Glutamatergic neuron (in vitro differentiated cells): ENCODE measurements at places on chromosomes 5 and 9.

DNA sequence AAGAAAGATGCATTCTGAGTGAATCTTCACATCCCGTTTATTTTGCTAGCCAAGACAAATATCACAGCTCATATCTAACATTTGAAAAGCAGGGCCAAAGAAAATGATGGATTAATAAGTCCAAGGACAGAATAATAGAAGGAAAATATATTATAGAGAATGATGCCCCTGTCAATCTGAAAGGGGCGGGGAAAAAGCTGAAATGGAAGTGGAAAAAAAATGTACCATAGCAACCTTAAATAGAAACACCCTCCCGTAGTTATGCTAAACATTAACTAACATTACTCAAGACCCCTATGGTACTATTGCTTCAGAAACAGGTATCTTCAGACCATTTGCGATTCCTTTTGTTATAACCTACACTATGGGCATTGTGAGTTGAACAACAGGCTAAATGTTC lies 67.7 kb upstream of the SMARCA2 start:
- DNase-seq = no peak

DNA sequence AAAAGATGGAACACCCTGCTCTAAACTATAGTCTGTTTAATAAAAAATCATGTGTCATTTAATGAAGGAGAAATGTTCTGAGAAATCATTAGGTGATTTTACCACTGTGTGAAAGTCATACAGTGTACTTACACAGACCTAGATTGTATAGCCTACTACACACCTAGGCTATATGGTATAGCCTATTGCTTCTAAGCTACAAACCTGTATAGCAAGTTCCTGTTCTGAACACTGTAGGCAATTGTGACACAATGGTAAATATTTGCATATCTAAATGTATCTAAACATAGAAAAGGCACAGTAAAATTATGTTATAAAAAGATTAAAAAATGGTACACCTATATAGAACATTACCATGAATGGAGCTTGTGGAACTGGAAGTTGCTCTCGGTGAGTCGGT lies 40.6 kb downstream of the EFNA5 start:
- no peak for DNase-seq

DNA sequence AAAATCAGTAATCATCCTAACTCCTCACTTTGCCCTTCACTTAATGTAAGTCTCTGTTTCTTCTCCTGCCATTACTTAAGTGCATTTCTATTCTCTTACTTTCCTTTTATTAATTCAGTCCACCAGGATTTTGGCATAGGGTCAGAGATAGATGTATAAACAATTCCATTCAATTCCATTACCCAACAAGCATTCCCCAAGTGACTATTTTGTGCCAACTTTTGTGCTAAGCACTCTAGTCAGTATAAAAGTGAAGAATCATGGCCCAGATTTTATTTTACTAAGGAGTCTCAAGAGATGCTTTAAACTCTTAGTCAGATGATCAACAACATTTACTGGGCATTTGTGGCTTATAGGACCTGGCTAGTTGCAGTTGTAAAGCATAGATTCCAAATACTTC lies 159.3 kb downstream of the DMAC1 start:
- no peak for DNase-seq

- DNase-seq = no peak
Observed at GRCh38 chr5:133942614-133943474, 25.6 kb downstream of the C5orf15 start.

DNA sequence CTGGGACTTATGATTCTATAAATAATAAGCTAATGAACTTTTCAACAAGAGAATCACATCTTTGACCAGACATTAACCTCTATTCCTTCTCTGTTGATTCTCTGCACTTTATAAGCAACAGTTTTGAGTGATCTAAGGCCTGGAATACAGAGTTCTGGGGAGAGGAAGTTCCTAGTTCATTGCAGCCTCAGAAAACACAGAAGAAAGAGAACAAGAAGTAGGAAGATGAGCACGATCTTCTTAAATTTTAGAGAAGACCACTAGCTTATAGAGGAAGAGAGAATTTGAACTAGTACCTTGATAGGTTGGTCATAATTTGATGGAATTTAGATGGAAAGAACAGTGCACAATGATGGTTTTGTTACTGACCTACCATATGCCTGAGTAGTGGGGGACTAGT lies 8.5 kb upstream of the C9orf72 start:
- DNase-seq = no peak

DNA sequence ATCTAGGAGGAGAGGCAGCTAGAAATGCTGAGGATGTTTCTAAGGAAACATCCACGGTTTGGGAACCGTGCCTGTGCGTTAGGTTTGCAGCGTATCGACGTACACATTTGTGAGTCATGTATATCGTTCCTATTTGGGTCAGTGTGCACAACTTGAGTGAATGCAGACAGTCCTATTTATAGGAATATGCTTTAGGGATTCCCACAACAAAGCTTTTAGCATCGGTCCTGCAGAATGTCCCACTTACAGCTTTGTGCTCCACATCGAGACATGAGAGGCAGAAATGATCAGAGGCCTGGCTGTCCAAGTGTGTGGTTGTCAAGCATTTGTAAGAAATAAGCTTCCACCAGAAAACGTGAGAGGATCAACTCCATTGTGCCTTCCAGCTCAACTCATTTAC lies 1282.7 kb upstream of the WWC1 start:
- DNase-seq = no peak

GRCh38 chr9:69081261-69081660 lies 45.7 kb downstream of the FXN start:
- DNase-seq = no peak

DNA sequence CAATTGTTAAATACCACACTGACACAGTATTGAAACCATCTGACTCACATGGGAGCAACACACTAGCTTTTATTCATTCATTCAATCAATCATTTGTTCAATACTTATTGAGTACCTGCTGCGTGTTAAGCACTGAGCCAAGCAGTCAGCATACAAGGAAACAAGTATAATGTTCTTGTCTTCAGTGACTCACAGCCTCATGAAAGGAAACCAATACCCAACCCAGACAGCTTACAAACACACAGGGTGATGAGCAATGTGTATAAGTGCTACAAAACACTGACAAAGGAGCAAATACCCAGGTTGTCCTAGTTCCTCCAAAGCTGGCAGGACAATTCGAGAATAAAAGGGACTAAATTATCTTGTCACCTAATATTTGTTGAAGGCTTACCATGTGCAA lies 67.6 kb upstream of the RASEF start:
- no peak for DNase-seq

- no peak for DNase-seq
Observed at GRCh38 chr9:33293782-33294181, 3.5 kb downstream of the NFX1 start.

- DNase-seq = no peak
Observed at GRCh38 chr9:37451628-37452027, 13.6 kb downstream of the ZBTB5 start.

GRCh38 chr5:88583471-88583870 lies 299.5 kb downstream of the MEF2C start:
- DNase-seq = no peak

DNA sequence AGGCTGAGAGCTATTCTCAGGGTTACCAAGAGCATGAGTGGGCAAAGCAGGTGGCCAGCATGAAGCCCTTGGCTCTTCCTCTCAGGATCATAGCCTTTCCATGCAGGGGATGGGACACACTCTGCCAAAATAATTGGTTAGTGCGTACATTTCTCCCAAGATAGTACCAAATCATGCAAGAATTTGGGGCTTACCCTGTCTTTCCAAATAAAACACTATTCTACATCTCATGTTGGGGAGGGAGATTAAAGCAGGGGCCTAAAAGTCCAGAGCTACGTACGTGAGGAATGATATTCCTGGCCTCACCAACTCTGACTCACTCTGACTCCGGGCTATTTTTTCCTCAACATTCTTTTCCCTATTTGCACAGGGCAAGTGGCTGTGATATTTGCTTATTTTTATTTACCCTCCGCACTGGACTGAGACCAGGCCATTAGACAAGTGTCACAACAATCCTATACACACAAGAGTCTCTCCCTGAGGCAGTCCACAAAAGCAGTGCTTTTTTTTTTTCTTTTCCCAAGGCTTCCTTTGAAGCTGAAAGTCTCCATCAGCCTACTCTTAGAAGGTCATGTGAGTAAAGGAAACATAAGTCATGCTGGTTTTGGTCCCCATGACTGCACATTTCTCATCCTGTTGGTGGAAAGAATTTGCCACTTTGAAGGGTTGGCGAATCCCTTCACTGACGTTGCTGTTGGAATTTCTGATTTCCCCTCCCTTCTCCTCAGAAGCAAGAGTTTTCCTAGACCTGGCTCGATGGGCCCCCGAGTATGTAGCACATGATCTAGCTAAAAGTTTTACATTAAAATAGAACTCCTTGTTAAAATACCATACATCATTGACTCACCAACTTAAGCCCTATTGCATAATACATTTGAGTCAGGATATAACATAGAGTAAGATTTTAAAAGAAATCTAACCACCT lies 40.0 kb downstream of the TMEM252 start:
- no peak for DNase-seq

GRCh38 chr9:22447618-22448305 lies 1.1 kb downstream of the DMRTA1 start:
- DNase-seq = no peak

GRCh38 chr5:174188295-174188694 lies 142.8 kb downstream of the NSG2 start:
- no peak for DNase-seq

DNA sequence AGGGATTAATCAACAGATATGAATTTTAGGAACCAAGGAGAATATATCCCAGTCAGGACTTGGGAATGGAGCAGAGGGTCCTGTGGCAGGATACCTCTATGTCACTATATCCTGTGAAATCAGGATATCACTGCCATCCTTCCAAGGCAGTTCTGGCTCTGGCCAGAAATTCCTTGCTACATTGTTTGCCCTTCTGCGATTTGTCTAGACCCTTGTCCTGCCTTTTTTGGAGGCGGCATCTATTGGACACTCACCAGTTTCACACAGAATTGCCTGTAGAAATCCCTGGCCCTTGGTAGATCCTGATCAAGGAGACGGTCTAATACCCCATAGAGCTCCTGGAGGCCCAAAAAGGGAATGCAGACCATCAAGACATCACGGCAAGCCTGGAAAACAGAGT lies 71.2 kb downstream of the MROH2B start:
- no peak for DNase-seq

GRCh38 chr5:148843510-148844318 lies 17.3 kb downstream of the ADRB2 start:
- no peak for DNase-seq

- DNase-seq = peak; percentile 88
Observed at GRCh38 chr9:88388203-88388885, at the start of gene SPIN1. Gene SPIN1 (plus strand): TSS chr9:88388444. CDS start chr9:88426540, 38,096 bp downstream.

DNA sequence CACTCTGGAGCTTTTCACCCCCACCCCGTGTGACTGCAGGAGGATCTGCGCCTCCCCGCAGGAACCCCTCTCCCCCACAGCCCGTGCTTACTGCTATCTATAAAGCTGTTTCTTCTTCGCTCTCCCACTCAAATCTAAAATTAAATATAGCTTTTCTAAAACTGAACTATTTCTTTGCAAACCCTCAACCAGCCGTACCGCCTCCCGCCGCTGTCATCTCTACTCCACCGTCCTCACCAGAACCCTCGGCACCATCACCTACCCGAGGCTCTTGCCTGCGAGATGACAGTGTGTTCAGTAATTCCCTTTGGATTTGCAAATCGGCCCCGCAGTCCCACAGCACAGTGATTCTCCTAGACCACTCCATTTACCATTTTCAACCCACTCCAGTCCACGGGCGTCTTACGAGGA lies 13.6 kb downstream of the LPCAT1 start:
- DNase-seq = peak; percentile 10

DNA sequence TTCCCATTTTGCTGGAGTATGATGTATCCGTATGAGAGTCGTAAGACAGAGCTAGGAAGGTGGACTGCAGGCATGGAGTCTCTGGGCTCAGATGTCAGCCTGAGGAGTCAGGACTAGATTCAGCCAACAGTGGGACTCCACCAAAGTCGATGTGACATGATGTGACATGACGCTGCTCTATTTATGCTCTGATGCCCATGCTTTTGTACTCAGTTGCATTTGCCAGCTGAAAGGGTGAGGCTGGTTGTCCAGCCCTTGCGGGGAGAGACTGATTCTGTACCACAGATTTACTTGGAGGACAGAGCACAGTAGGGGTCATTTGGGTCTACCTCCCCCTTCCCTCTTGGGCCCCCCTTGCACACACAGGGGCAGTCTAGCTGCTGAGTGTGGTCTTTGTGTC lies 88.5 kb upstream of the ATG10 start:
- DNase-seq = no peak

GRCh38 chr5:139268364-139269202 lies 25.0 kb upstream of the MATR3 start:
- no peak for DNase-seq

DNA sequence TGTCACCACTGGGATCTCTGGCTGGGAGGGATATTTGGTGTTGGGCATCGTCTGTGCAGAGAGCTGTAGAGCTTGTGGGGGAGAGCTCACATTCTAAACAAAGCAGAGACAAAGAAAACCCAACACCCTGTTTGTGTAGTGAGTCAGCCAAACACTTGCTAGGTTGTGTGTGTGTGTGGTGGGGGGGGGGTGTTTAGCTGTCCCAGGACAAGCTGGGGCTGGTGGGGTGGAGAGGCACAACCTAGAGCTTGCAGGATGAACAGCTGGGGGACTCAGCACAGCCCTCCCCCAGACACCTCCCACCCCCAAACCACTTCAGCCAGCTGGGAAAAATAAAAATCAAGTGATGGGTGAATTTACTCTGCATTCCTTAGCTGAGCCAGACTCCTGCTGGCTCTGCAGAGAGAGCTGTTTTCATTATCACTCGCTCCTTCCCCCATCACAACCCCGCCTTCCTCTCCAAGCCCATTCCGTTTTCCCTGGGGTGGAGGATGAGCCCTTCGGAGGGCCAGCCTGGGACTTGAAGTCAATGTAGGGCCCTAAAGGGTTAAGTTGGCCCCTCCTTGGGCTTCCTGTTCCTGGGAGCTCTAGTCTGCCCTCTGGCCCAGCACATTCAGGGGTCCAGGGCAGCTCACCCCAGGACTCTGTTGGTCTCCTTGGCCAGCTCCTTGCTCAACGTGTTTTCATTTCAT lies 2.6 kb downstream of the OLFML2A start:
- DNase-seq = no peak

DNA sequence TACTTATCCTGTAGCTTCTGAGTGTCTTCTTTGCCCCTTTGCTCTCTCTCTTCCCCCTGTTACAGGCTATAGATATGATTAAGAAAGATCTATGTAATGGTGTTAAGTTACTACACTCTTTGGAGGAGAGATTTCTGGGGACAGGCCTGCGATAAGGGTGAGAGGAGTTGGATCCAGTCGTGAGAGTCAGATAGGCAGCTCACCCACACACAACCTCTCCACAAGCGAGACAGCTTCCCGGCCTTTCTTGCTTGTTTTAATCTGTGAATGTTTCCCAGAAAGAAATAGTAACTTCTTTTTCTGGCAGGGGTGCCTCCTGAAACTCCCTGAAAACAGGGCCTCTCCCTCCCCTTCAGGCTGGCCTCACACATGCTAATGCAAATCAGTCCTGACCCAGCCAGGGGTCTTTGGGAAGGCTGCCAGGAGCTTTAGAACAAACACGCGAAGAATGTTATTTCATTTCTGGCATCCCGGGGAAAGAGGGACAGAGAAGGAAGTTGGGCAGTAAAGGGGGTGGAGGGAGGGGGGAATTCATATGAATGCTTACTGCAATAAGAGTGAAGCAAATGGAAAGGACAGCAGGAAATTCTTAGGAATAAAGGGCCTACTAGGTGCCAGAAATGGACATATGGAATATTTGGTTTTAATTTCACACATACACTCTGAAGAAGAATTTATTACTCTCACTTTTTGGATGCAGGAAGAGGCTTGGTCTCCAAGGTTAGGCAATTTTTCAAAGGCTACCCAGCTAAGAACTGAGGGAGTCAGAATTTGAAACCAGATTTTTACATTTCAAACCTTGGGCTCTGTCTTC lies 215.8 kb upstream of the TRIM32 start:
- DNase-seq = no peak
